Esophagus squamous epithelium (tissue), 5 donors: ENCODE measurements at places on chromosomes 3 and 15.

DNA sequence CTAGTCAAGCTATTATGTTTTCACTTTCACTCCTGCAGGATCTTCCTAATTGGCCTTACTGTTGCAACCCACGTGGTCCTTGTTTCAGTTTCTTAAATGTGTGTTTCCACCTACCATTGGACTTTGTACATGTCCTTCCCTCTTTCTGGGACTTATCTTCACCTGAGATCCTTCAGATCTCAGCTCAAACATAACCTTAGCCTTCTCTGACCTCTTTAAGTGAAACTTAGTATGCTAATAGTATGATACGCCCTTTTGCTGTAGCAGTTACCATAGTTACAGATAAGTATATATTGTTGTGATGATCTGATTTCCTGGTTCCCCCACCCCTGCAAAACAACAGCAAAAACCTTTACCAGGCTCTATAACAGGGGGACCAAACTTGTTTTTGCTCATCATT, 35.2 kb downstream of the U2SURP start:
- peaks cover 82% of the 10 kb centered on the region for H3K36me3 ChIP-seq
- no peak overlapping the region for H3K27ac ChIP-seq
- H3K4me3 ChIP-seq: no peak overlapping the region

- H3K4me1 ChIP-seq: no peaks in the 10 kb centered on the region
- no peak overlapping the region for H3K27ac ChIP-seq
- no peak overlapping the region for H3K4me3 ChIP-seq
- H3K27me3 ChIP-seq: no peaks in the 10 kb centered on the region
These were observed 34.7 kb downstream of the GBE1 start for GRCh38 chr3:81726735-81727134.

DNA sequence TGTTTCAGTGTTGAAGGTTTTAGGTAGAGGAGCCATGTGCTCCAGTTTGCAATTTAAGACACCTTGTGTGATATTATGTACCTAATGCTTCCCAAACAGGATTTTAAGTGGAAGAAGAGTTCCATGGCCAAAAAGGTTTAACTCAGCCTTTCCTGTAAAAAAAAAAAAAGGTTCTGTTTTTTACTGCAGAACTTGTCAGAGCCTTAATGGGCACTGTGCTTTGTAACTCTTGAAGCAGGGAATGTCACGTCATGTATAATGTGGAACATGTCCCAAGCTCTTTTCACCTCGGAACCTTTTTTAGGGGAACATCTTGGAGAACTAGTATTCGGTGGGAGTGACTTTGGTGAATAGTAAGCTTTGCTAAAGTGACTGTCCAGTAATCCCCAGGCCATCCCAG, 31.6 kb downstream of the PSMD6 start:
- H3K36me3 ChIP-seq: peaks cover 15% of the 10 kb centered on the region
- no peak overlapping the region for H3K27ac ChIP-seq
- H3K27me3 ChIP-seq: no peaks in the 10 kb centered on the region
- H3K4me1 ChIP-seq: no peaks in the 10 kb centered on the region
- no peak for DNase-seq
- no peak overlapping the region for H3K4me3 ChIP-seq

GRCh38 chr3:53109891-53110771, 20.1 kb downstream of the RFT1 start:
- H3K27me3 ChIP-seq: no peaks in the 10 kb centered on the region
- H3K4me3 ChIP-seq: no peak overlapping the region
- no peak for DNase-seq
- peaks cover 6% of the 10 kb centered on the region for H3K36me3 ChIP-seq
- H3K4me1 ChIP-seq: peaks cover 36% of the 10 kb centered on the region
- H3K27ac ChIP-seq: peak overlapping the region; percentile 79

DNA sequence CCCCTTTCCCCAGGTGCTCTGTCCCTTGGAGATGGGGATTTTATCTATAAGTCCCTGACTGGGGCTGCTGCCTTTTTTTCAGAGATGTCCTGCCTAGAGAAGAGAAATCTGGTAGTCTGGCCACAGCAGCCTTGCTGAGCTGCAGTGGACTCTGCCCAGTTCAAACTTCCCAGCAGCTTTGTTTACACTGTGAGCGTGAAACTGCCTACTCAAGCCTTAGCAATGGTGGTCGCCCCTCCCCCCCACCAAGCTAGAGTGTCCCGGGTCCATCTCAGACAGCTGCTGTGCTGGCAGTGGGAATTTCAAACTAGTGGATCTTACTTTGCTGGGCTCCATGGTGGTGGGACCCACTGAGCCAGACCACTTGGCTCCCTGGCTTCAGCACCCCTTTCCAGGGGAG, 38.9 kb downstream of the TMEM266 start:
- no peaks in the 10 kb centered on the region for H3K27me3 ChIP-seq
- no peaks in the 10 kb centered on the region for H3K36me3 ChIP-seq
- H3K27ac ChIP-seq: no peak overlapping the region

DNA sequence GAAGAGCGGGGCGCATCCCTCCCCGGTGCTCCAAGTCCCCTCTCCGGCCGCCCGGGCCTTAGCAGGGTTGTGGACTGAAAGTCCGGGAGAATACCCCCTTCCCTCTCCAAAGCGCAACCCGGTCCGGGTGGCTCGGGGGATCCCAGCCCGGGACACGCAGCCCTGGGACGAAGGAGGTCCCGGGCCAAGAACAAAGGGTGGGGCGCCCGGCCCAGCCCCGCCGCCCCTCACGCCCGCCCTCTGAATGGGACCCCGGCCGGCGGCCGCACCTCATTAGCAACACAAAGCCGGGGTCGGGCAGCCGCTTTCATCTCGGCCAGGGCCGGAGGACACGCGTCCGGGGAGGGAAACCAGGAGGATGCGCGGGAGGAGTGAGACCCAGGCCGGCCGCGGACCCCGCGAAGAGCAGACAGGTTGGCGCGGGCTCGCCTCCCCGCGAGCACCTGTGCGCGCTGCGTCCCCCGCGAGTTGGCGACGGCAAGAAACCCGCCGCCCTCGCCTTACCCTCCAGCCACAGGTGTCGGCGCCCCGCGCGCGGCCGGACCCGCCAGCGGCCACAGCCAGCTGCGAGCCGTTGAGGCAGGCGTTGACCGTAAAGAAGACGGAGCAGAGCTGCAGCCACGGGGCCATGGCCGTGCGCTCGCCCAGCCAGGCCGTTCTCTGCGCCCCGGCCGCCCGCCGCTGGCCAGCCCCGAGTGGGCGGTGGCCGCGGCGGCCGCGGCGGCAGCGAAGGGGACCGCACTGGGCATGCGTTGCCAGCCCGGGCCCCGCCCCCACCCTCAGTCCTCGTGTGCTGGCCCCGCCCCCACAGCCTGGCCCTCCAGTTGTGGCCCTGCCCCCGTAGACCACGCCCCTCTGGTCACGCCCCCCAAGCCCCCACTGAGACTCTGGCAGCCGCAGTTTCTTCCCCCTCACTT, at the start of gene IL17RD:
Gene IL17RD, minus strand, starts transcription at position 697 of the 917 bp plus-strand sequence. Its CDS starts 67 bp downstream, at position 630.
- no peaks in the 10 kb centered on the region for H3K36me3 ChIP-seq
- H3K4me1 ChIP-seq: peaks cover 12% of the 10 kb centered on the region
- DNase-seq: no peak
- peak within 1 kb of the TSS; percentile 43 for H3K27ac ChIP-seq
- peak within 1 kb of the TSS; percentile 71 for H3K4me3 ChIP-seq

GRCh38 chr15:49877873-49878521, 241.0 kb downstream of the ATP8B4 start:
- H3K27ac ChIP-seq: peak overlapping the region; percentile 59
- H3K27me3 ChIP-seq: no peaks in the 10 kb centered on the region
- H3K36me3 ChIP-seq: no peaks in the 10 kb centered on the region
- no peak for DNase-seq
- no peaks in the 10 kb centered on the region for H3K4me1 ChIP-seq
- no peak overlapping the region for H3K4me3 ChIP-seq

DNA sequence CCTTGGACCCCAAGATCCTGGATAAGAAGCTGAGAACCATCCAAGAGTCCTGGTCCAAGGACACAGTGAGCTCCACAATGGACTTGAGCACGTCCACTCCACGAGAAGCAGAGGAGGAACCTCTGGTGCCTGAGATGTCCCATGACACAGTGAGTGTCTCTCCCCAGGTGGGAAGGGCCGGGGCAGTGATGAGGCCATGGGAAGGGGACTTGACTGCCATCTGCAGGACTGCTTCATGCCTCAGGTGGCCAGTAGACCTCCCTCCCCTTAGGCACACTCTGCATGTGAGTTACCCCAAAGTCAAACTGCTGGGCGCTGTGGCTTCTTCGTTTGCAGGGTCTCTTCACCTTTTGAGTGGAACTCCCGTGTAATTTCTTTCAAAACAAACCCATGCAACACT, 59.7 kb downstream of the CCDC33 start:
- H3K27me3 ChIP-seq: peaks cover 66% of the 10 kb centered on the region
- no peak overlapping the region for H3K4me3 ChIP-seq
- H3K36me3 ChIP-seq: no peaks in the 10 kb centered on the region
